Globus pallidus (tissue), 1 donor: ENCODE measurements at places on chromosomes 7 and 10.
A peak's percentile ranks its signal among the peaks of the same experiment; 100 is the strongest.

DNA sequence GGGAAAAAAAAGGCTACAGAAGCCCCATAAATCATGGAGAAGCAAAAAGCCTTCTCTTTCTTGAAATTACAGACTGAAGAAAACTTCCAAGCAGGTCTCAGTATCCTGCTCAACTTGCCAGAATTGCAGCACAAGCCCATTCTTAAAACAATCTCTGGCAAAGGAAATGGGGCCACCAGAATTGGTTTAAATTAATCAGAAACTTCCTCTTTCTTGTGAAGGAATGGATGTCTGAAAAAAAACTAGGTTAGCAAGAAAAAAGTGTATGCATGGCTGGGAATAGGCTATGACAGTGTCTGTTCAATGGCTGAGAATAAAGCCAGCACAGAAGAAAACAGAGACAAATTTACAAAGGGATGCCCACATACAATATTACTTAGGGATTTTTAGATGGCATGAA lies 59.1 kb downstream of the TFEC start:
- peak; percentile 0 for DNase-seq

DNA sequence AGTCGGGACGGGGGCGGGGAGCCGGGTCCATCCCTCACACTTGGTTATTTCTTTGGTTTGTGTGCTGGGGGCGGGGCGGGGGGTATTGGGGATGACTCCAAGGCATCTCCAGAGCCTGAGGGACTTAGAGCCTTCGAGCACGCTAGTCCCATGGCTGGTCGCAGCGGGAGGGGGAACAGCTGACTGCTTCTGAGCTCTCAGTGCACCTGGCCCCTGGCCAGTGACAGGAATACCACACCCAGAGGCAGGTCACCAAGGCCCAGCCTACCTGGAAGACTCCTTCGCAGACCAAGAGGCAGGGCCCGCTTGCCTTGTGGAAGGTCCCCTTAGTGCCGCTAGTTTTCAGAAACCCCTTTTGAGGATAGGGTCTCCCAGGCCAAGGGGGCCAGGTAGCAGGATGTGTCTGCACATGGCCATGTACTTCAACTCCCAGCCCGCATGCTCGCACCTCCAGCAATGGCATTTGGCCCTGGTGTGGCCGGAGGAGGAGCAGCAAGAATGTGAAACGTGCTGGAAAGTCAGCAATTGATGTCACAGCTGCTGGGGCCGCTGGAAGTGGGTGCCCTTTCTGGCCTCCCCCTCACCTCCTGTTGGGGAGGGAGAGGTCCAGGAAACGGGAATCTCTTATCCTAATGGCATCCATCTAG lies 40.3 kb downstream of the AGAP3 start:
- DNase-seq, result no peak

DNA sequence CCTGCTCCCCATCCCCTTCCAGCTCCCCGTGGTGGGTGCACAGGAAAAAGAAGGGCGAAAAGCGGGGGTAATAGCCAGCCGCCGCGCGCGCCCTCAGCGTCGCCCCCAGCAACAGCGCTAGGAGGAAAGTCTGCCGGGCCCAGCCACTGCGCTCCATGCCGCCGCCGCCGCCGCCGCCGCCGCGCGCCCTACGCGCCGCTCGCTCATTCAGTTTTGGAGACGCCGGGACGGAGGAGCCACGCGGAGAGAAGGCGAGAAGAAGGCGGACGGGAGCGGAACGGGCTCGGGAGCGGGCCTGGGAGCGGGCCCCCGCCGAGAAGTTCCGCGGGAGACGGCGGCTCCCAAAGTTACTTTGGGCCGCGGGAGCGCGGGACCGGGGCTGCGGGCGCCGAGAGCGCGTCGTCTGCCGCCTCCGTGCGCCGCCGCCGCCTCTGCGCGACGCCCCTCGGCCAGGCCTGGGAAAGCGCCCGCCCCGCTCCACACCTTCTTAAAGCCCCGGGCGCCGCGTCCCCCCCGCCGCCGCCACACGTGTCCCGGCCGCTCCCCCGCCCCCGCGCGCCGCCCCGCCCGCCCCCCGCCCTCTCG lies at the start of gene RELN:
RELN (minus strand) TSS at position 459 of the 585 bp plus-strand sequence; CDS start at position 157, 302 bp downstream.
- no peak for DNase-seq

- DNase-seq, result no peak
These were observed 1650.5 kb upstream of the LRRTM3 start for GRCh38 chr10:65275296-65275695.

DNA sequence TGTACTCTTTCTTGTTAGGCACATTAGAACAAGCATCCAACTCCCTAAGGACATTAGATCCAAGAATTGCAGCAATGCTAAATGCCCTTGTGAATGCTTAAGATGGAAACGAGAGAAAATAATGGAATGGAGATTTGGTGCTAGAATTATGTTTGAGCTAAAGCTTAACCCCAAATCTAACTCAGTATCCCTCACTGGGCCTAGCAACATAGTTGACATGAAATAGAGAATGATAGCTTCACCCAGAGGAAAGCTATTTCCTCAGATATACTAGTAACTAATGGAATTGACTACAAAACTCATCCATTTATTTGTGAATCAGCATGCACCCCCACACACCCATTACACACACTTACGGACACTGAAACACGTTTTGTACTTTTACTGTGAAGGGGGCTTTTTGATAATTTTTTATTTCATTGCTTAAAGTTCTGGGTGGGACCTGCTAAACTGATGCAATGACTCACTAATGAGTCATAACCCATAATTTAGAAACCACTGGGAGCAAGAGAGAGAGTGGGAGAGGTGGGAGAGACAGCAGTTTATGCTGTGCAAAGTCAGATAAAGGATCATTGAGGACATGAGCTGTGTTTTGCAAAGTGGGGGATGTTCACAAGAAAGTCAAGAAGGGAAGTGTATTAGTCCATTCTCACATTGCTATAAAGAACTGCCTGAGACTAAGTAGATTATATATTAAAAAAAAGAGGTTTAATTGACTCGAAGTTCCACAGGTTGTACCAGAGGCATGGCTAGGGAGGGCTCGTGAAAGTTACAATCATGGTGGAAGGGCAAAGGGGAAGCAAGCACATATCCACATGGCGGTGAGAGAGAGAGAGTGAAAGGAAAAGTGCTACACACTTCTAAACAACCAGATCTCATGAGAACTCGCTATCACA lies 382.7 kb downstream of the SFMBT2 start:
- no peak for DNase-seq
